ENCODE measurements at places on chromosomes 2 and 18.

- DNase-seq = no peak
Measured at GRCh38 chr2:73640511-73640911, 1.7 kb downstream of the NAT8 start.

DNA sequence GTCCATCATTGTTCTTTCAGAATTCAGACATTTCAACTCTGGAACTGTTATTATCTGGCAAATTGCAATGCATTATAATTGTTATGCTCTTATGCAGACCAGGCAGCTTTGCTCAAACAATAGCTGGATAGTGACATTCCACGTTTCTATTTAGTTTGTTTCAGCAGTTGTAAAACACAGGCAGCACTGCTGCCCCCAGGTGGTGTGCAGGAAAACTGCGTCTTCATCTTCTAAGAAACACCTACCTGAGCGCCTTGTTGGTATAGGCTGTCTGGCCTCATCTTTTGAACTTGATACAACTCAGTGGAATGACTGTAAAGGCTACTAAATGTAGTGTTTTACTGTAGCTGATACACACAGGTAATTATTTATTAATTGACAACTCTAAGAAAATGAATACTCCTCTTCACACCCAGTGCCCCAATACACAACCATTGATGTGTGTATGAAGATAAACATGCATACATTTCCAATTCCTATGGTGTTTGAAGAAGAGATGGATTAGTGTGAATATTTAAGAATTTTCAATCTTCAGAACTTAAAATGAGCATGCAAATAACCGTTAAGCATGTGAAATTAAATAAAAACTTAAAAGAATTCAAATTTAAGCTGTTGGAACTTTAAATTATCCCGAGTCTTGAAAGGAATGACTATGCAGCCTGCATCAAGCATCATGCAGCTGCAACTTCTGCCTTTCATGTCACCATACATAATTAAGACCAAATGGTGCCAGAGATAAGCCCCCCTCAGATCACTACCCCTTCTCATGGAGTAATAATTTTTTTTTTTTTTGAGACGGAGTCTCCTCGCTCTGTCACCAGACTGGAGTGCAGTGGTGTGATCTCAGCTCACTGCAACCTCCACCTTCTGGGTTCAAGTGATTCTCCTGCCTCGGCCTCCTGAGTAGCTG is 85.6 kb downstream of the CD8B2 start:
- no peak for DNase-seq

DNA sequence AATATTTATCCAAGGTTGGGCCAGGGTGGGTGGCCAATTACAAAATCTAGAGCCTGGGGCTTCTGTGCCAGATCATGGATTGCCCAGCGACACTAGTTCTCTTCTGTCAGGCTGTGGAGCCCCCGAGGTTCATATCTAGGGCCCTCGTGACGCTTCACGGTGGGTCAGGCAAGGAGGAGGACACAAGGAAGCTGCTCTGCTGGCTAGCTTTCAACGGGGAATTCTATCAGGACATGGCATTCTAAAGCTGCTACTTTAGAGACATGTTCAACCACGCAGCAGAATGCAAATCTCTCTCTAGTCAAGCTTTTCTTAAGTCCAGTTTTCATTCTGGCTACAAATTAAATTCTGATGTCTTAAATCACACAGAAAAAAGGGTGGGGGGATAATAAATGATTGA is 180.2 kb downstream of the THADA start:
- no peak for DNase-seq

DNA sequence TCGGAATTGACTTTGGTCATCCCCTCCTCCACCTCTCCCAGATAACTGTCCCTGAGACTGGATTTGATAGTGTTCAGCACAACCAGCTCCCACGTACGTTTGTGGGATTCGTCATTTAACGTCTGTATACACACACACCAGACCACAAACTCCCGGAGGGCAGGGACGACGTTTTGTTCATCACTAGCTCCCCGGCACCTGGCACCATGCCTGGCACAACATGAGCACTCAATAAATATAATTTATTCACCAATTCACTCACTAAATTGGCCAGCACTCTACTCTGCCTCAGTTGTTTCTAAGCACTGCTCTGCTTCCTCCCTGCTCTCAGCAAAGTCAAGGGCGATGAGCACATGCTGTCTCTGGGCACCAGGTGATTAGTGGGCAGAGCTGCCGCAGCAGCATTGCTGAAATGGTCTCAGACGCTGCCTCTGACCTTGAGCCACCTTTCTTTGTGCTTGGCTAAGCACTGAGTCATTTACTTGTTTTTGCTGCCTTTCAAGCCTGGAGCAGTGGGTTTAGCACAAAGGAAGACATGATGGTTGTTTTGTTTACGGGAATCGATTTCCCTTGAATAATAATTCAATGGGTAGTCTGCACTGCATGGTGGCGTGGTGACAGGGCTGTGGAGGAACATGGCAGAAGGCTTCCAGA is 19.3 kb upstream of the LOXHD1 start:
- DNase-seq = no peak

DNA sequence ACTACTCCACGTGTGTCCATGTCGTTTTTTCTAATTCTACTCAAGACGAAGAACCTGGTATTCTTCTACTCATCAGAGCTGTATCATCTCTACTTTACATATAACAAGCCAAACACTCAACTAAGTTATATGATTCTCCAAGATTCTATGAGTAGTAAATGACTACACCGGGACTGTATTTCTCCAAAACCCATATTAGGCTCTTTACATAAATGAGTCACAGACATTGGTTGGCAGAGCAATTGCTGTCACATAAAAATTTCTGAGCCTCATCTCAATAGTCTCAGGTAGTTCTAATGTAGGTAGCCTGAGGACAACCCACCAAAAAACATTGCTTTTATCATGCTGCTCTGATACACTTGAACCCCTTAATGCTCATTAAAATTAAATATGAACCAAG is 1092.3 kb upstream of the NXPH2 start:
- DNase-seq = no peak

DNA sequence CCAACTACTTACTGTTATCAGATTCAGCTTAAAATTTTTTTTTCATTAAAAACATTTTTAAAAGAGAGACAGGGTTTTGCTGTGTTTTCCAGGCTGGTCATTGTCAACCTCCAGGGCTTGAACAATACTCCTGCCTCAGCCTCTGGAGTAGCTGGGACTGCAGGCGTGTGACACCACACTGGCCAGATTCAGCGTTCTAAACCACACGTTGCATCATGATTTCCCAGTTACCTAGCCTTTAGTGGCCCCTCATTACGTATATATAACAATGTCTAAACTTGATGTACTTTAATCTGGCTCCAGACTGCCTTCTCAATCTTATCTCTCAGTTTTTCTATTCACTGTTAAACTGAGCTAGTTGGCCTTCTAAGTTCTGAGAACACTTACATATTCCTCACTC is 89.6 kb downstream of the COMMD1 start:
- DNase-seq = no peak

DNA sequence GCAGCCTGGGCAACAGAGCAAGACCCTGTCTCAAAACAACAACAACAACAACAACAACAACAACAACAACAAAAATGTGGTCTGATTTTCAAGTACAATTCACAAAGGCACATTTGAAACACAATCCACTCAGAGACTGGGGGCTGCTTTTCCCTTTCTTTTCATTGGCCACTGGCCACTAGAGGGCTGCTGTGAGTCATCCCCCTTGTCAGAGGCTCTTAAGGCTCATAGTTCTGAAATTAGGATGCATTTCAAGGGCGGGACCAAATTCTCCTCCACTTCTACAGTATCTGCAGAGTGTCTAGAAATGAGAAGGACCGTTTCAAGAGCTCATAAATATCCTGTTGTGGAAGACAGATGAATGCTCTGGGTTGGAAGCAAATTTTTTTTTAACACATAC is 285.4 kb downstream of the NRXN1 start:
- peak; percentile 79 for DNase-seq

GRCh38 chr2:186881660-186882059 is 32.7 kb upstream of the ZSWIM2 start:
- DNase-seq = no peak

GRCh38 chr2:229591611-229592010 is 122.7 kb downstream of the DNER start:
- no peak for DNase-seq

DNA sequence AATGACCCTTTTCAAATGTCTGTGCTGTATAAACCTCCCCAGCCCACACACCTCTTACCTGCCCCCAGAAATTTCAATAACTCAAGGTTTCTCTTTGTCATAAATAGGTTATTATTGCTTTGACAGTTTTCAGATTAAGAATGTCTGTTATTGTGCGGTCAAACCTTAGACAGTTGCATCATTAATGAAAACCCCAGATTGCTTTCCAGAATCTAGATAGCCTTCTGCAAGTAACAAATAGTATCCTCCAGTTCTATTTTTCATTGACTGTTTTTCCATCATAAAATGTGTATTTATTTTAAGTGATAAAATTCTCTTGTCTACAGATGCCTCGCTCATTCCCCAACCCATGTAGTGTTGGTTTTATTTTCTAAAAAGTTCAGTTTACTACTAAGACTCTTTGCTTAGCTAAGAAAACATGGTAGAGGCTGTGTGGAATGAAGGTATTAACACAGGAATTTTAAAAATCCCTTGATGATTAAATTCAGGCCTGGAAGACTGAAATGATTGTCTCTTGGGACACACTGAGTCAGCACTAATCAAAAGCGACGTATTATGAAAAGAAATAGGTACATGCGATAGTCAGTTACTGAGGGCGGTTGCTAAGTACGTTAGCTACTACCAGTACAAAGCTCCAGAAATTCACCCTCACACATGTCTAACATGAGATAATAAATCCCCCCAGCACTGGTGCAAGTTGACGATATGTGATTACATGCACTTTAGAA is 38.4 kb upstream of the ITGAV start:
- no peak for DNase-seq

- no peak for DNase-seq
Measured at GRCh38 chr2:218860950-218861381, 1.4 kb downstream of the WNT6 start.

- no peak for DNase-seq
Measured at GRCh38 chr2:101538076-101538475, 63.2 kb upstream of the RFX8 start.

- DNase-seq = no peak
Measured at GRCh38 chr2:220148471-220149248, 521.2 kb downstream of the SLC4A3 start.

GRCh38 chr2:12715258-12716031 is 1.3 kb upstream of the TRIB2 start:
- DNase-seq = no peak
